Activated gamma-delta T cell treated with anti-CD3 and anti-CD28 coated beads, Interleukin-2, amount 50 U/mL, for 16 hours (primary cell): ENCODE measurements at places on chromosomes 5 and 9.

GRCh38 chr5:6698696-6699095 is 14.5 kb upstream of the TENT4A start:
- no peak for DNase-seq

DNA sequence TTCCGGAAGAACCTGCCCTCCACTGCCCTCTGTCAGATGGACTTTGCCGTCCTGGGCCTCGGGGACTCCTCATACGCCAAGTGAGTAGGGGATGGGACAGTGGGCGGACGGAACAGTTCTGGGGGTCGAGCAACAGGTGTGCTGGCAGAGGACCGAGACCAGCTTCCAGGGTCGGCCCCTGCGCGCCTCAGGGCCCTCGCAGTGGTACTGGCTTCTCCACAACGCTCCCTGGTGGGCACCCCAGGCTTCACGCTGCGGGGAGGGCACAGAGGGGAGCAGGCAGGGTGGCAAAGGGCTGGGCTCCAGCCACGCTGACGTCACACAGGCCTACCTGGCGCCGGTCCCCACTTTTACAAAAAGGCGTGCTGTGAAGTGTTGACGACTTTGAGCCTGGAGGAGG is 7.0 kb downstream of the NDOR1 start:
- no peak for DNase-seq

DNA sequence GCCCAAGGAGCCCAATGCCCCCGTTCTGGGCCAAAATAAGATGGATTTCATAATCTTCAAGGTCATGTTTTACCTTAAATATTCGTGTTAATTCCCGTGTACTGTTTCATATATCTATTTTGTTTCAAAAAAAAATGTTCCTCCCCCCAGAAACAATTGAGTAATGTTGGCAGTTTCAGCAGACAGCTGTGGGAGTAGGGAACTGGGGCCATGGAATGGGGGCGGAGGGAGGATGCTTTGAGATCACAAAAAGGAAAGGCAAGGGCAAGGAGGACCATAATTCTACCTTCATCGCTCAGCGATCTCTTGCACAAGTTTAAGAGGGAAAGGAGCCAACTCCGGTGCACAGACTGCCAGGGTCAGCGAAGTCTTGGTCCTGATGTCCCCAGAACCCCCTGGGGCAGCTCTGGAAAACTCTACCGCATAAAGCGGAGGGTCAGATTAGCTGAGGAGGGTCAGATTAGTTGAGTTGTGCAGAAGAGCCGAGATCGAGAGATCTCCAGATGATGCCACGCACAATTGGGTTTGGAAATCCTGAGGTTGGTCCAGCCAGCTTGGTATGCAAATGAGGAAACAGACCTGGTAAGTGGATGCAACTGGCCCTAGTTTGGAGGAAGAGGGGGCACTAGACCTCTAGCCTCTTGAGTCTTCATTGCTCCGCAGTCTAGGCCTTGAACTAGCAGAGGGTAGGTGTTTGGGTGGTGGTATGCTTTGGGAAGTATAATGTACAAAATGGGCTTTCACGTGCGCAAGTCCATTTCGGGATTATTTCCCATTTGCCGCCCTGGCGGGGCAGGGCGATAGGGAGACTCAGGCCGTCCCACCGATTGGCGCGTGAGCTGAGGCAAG is 24.0 kb downstream of the CDKN2A start:
- no peak for DNase-seq

DNA sequence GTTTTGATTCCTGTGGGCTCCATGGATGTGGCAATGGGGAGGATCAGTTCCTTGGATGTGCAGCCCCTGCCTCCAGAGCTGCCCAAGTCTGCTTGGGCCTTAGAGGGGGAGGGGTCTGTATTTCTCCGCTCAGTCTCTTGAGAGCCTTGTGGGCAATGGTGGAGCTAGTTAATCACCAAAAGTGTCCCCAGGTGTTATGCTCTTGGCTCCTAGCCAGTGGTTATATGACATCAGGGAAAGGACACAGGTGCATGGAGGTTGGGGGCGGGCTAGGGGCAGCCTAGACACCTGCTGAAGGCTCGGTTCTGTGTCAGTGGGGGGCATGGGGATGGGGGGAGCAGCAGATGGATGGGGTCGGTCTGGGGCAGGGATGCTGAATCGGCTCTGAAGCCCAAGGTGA is 12.4 kb upstream of the ARAP3 start:
- no peak for DNase-seq

DNA sequence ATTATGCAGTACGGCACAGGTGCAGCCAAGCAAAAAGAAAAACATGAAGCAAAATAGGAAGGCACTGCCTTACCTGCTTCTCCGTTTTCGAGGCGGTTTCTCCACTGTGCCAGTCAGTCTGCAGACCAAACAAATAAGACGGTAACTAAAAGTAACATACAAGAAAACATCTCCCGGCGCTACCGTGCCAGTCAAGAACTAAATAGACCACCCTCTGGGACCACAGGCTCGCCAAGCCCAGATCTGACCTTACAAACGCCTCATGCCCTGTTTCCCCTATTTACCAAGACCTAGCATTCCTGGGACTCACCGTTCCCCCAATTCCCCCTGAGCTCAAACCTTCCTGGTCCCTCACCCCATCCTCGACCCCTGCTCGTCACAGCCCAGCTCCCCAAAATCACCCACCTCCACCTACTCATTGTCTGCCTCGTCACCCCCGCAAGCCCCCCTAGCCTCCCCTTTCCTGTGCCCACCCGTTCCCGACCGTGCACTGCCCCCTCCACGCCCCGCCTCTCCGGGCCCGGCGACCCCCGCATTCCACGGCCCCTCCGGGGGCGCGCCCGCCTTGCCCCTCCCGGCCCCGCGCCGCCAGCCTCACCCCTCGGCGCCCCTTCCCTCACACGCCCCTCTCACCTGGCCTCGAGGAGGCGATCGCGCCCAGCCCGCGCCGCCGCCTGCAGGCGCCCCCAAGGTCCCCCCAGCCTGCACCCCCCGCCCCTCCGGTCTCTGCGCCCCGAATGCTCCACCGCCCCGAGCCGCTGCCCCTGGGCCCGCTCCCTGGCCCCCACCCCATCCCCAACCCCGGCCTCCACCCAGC is 560 bp downstream of the SCAI start:
- no peak for DNase-seq

GRCh38 chr5:55114061-55114460 is 11.6 kb downstream of the GZMA start:
- no peak for DNase-seq

- no peak for DNase-seq
These were observed 12.1 kb downstream of the FAM78A start for GRCh38 chr9:131264231-131264630.

DNA sequence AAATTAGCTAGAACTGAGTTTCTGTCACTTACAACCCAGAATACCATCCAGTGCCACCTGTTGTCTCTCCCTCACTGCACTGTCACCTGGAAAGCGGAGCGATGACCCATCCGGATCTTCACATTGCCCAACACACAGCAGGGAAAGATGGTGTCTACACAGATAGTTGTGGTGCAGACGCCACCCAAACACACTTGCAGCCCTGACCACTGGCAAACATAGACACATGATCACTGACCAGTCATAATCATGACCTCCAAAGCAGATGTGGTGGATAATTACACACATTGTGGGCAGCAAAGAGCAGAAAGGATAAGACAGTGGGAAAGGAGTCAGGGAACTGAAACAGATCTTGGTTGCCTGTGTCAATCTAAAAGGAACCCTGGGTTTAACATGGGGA is 64.7 kb downstream of the GABBR2 start:
- DNase-seq = no peak

- no peak for DNase-seq
These were observed 3.6 kb upstream of the PAX5 start for GRCh38 chr9:37037503-37038301.

DNA sequence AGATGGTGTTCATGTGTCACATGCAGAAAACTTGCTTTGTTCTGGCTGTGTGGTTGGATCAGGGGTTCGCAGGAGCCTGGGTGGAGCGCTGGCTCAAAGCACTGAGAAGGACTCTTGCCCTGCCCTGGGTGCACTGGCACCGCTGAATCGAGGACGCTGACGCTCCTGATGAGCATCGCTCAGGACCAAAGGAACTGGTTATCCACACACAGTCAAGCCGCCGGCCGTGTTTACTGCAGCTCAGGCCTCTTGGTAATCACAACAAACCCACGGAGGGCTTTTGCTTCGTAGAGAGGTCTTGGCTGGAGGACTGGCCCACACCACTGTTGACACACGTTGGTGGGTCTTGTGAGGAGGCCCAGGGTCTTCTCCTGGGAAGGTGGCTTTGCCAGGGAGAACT is 299.4 kb upstream of the IRX2 start:
- no peak for DNase-seq

DNA sequence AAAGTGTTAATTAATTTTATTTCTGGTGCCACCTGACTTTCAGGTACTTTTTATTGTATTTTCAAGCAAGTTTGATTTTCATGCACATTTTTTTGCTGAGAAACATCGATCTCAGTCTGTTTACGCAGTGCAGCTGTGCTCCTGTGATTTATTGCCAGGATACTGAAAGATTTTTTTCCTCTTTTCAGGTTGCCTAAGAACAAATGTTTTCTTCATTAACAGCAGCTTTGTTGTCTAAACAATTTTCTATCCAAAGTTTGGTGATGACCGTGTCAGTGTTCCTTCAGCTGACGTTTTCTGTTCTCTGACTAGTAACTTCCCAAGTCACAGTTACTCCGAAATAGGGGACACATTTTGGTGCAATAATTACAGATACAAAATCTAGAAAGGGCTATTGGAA is 78.1 kb downstream of the VCAN start:
- DNase-seq = no peak

- no peak for DNase-seq
These were observed 409.1 kb upstream of the GRIA1 start for GRCh38 chr5:153081385-153081784.
